ENCODE measurements at places on chromosomes 7 and 10. TPM values are rescaled to one million over a fixed set of nuclear protein-coding genes. Genes with fewer than 3 reads are reported as not detected.

The ST8SIA6 gene
- total RNA-seq: 0.15 TPM

The TFPI2 gene
- total RNA-seq: 166 TPM

The MMRN2 gene
- 17.8 TPM for total RNA-seq

The NUTM2A gene
- 0.12 TPM for total RNA-seq

The SMO gene
- 18.5 TPM for total RNA-seq

The NEUROG3 gene
- total RNA-seq: not detected

The RABGEF1 gene
- total RNA-seq: 25.6 TPM

The MYH16 gene
- total RNA-seq: 0.08 TPM
